ENCODE measurements at places on chromosomes 3 and 15.
A peak's percentile ranks its signal among the peaks of the same experiment; 100 is the strongest.

DNA sequence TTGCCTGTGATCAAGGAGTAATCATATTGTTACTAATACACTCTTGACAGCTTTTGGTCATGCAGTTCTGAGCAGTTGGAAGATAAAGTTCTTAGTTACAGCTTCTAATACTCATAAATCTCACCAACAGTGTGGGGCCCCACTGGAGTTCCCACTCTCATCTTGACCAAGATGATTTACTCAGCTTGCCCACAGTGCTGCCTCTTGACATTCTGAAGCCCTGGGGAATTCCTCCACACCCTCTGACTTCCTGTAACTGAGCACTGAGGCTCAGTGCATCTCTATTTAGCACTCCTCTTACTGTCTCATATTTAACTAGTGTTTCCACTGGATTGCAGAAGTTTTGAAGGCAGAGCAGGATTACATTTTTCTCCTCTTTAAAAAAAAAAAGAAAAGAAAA lies 1.9 kb upstream of the ARL6IP5 start:
- peak; percentile 72 for DNase-seq

DNA sequence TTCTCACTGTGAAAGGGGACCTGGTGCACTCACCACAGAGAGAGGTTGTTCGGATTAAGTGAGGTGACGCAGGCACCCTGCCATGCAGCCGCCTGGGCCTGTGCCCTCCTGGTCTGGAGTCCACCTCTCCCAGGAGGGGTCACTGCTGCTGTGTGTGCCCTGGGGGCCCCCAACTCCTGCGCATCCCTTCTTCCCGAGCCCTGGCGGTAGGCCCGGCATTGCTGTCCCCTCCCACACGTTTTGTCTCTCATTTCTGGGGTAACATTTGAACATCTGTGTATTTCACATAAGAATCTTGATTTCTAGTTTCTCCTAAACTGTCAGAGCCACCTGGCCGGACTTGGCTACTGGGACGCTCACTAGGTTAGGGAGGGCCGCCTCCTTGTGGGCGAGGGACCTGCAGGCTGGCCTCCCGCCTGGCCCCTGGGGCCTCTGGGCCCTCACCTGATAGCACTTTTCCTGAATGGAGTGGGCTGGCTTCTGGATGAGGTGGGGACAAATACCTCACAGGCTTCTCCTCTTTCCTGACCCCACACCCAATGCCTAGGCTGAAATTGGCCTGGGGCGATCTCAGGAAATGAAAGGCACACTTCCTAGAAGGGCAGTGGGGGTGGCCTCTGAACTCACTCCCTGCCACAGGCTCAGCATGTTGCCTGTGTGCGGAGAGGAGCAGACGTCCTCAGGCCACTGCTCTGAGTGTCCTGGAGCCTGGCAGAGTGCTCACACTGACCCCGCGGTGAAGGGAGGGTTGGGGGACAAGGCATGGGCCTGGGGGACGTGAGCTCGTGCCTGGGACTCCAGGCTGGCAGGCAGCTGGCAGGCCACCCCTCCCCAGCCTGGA lies 104.2 kb upstream of the PRR23E start:
- no peak for DNase-seq

DNA sequence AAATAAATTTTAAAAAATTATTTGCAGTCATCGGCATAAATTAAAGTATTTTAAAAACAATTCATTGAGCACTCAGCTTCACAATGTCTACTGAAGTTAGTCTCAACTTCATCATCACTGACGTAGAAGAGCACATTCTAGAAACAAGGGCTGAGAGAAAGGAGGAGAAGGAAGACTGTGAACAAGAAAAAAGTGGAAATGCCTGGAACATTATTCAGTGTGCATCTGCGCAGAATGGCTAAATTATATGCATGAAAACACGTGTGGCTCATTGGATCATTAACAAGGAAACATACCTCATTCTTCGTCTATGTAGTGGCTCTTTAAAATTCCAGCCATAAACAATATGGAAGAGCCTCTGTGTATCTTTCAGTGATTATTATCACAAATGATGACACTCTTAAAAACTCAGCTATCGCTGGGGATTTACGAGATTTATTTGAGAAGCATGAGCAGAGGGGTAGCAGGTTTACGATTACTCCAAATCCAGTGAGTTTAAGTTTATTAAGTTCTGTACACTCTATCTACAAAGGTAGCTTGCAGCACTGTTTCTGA lies 404.2 kb upstream of the CDIN1 start:
- DNase-seq = no peak

DNA sequence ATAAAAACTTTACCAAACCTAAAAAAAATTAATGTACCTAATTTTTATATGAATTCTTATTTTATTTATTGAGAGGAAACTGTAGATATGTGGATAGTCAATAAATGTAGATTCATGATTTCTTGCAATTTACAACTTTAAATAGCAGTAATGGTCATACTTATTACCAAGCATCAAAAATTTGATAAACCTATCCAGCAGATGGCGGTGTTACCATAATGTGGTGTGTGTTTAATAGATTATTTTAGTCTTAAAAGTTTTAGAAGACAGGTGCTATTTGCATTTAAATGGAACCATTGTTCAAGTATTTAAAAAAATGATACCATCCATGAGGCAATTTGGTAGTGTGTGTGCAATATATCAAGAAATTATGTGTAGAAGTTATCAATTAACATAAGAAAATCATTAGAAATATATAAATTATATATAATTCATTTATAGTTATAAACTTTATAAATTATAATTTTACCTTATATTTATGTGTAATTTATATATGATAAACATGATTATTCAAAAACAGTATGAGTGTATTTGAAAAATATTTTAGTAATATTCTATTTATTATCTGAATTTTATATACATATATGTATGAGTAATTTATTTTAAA lies 176.0 kb upstream of the BCHE start:
- no peak for DNase-seq

GRCh38 chr3:464255-464654 lies 267.7 kb downstream of the CHL1 start:
- no peak for DNase-seq

DNA sequence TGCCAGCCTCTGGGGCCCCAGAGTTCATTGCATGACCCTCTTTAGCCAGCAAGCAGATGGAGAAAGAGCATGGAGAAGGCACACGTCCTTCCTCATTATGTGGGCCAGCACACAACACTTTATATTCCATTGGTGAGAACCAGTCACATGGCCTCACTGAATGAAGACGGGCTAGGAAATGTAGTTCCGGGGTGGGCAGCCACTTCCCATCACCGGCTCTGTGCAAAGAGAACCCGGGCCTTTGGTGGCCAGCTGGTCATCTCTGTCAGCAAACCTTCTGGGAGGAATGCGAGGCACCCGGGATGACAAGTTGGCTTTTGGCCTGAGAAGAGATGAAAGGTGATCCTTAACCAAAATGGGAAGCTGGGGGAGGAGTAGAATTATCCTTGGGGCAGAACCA lies 90.2 kb upstream of the VGLL4 start:
- DNase-seq = no peak

DNA sequence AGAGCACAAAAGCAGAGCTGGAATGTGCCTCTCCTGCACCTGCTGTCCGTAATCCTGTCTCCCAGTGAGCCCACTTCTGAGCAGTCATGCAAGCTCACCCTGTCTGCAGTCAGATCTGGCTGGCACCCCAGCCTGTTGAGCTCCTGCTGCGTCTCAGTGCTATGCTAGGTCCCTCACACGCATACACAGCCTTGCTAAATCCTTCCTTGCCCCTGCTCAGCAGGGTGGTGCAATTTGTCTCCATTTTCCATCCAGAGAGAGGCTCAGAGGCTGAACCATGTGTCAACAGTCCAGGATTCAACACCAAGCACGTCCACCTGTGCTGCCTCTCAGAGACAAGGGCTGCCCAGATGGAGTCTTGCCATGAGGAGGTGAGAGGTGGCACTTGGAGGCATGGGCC lies 11.0 kb downstream of the POMGNT2 start:
- no peak for DNase-seq

GRCh38 chr15:84899750-84900149 lies 15.3 kb downstream of the SLC28A1 start:
- DNase-seq = no peak

DNA sequence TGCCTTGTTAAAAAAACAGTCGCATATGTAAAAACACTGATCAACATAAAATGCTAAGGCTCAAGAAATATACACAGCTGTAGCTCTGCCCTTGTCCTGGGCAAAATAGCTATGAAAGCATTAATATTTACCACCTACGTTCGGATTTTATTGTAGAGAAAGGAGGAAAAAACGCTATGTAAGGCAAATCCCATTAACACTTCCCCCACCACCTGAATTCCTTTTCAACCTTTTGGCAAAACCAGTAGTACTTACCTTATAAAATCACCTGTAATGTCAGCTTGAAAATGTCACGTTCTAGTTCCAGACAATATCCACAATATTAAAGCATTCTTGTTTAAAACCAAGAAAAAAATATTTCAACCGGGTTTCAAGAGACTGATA lies 3.6 kb downstream of the TRA2B start:
- no peak for DNase-seq

DNA sequence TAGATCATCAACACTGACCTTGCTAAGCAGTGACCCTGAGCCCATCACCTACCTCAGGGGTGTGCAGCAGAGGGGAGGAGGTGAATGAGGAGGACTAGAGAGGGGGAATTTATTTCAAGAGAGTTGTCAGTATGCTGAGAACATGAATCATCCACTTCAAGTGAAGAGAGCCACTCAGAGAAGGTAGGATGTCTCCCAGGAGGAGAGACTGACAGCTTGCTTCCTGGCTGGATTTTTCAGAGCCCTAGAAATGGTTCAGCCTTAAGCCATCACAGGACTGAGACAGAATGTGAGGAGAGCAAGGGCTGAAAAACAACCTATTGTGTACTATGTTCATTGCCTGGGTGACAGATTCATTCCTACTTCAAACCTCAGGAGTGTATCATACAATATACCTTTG lies 34.8 kb downstream of the CCNL1 start:
- DNase-seq = no peak

DNA sequence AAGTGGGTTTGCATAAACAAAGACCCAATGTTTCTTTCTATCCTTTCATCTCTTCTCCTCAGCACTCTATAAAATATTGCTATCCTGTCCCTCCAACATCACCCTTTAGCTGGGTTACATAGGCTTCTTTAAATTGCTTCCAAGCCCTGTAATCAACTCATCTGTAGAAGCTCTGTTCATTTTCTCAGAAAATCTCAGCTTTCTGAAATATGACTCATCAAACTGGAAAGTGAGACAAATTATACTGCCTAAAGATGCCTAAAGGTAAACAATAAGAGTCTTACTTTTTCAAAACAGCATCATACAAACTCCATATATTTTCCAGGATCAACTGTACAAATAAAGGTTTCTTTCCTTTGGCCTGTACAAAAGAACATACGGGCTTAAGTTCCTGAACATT lies 33.8 kb downstream of the EFL1 start:
- DNase-seq = no peak

GRCh38 chr15:94972314-94972713 lies 741.0 kb downstream of the MCTP2 start:
- no peak for DNase-seq

DNA sequence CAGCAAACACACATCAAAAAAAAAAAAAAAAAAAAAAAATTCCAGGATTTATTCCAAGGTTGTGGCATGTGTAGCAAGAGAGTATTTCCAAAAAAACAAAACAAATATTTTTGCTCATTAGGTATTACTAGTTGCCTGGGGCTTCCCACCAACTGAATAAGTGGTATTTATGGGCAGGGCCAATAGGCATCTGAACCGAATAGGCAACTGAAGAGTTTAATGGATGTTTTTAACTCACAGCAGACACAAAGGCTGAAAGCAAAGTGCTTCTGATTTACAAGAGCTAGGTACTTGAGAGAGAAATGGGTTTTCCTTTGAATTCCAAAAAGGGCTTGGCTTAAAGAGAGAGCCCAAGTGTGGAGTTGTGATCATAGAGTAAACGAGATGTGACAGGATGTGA lies 21.4 kb downstream of the EIF4E3 start:
- no peak for DNase-seq

DNA sequence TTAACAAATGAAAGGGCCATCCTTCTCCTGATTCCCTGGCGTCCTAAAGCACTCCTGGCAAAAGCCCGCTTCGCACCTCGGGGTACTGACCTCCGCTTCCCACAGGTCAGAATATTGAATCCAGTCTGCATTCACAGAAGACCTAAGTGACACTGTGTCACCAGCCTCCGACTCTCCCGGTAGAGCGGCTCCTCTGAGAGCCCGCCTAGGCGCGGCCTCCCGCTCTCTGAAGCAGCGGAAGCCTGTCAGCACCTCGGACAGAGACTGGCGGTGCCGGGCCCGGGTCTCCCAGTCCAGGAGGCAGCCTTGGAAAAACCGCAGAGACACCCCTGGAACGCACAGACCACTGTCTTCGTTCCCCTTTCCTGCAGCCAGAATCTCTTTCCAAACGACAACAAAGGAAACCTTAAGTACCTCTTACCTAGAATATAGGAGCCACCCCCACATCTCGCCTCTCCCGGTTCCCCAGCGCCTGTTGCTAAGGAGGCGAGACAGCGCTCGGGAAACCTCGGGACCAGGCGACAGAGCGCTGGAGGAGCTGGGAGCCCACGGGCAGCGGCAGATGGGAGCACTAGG lies 1.2 kb downstream of the GABRB3 start:
- DNase-seq = no peak

DNA sequence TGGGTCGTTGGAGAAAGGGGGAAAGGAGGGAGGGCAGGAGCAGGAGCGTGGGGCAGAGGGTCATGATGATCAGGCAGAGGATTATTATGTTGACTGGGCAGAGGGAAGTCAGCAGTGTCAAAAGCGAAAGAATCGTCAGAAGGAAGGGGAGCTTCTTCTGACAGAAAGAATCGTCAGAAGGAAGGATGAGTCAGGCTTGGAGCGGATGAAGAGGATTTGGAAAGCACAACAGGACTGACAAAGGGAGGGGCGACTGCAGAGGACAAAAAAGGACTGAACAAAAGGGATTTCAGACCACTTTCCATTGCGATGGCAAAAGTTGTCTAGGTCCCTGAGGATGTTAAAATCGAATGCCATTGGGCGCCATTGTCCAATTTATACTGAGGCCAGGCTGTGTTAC lies 1053.5 kb downstream of the SI start:
- DNase-seq = no peak

DNA sequence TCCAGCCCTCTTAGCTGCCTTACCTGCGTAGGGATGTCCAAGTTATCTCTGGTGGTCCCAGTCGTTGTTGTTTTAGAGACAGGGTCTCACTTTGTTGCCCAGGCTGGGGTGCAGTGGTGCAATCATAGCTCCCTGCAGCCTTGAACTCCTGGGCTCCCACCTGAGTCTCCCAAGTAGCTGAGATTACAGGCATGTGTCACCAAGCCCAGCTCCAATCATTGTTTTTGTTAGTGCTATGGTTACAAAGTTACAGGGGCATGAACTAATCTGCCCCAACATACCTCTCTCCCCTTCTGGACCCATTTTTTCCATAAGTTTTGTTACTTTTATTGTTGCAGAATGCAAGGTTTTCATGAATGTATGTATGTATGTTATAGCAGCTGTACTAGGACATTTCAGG lies 54.7 kb downstream of the CTDSPL2 start:
- no peak for DNase-seq

DNA sequence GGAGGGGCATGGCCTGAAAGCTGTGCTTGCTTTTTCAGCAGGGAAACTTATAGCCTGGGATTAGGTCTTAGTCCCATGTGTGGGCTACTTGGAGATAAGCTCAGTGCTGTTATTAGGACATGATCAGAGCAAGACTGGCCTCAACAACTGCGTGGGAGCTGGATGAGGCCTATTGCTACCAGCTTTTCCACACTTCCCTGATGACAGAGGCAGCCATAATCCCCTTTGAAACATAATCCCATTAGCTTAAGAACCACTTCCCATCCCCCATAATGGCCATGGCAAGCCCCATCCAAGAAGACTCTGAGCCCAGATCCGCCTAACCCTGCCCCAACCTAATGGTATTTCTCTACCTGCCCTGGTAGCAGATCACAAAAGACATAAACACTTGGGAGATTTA lies 26.6 kb upstream of the GK5 start:
- DNase-seq = no peak

- DNase-seq = no peak
Measured at GRCh38 chr3:58041182-58041825, 33.1 kb downstream of the FLNB start.
